ENCODE measurements at places on chromosomes 2 and 18. TPM values are rescaled to one million over a fixed set of nuclear protein-coding genes. Genes with fewer than 3 reads are reported as not detected.

DNA sequence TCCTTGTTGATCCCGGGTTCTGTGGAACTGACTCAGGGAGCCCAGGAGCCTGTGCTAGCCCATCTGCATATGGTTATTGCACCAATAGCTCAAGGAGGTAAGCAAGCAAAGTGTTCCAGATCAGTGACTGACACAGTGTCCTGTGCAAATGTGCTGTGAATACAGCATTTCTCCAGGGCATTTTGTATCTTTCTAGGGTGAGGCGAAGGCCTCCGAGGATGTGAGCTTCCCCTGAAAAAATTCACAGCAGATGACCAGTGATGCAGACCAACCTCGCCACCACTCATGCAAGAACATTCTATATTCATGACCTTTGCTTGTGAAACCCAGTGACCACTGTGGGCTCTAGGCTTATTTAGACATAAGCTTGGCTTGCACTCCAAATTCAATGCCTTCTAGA, 15.2 kb upstream of the NT5DC4 start:
- DNase-seq, result peak; percentile 45

DES gene
- total RNA-seq, result 163 TPM

- DNase-seq, result no peak
Observed at GRCh38 chr2:19272941-19273470, 85.4 kb downstream of the OSR1 start.

DNA sequence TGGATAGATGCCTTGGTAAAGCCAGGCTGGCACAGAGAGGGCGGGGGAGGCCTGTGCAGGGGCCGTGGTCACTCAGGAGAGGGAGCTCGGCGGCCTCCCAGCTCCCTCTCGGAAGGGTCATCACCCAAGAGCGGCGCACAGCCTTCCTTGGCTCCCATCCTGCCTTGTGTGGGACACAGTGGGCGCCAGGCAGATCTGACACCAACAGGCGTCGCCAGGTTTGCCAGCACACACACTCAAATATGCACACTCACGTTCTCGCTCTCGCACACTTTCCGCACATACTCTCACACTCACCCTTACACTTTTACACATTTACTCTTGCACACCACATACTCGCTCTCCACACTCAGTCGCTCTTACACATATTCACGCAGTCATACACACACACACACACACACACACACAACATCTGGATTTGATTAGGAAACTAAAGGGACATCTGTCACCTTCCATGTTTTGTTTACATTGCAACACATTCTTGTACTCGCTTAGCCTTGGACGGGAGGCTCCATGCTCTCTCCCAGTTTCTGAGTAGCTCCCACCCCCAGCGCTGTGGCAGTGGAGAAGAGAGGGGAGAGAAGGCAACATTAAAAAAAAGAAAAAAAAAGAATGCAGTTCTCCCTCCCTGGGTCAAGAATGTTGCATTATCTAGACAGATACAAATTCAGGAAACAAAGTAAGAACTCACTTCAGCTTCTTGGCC, 10.5 kb downstream of the CHMP1B start:
- no peak for DNase-seq

IL18RAP gene
- 0.39 TPM for total RNA-seq

INHBB gene
- total RNA-seq, result 47.9 TPM

DNA sequence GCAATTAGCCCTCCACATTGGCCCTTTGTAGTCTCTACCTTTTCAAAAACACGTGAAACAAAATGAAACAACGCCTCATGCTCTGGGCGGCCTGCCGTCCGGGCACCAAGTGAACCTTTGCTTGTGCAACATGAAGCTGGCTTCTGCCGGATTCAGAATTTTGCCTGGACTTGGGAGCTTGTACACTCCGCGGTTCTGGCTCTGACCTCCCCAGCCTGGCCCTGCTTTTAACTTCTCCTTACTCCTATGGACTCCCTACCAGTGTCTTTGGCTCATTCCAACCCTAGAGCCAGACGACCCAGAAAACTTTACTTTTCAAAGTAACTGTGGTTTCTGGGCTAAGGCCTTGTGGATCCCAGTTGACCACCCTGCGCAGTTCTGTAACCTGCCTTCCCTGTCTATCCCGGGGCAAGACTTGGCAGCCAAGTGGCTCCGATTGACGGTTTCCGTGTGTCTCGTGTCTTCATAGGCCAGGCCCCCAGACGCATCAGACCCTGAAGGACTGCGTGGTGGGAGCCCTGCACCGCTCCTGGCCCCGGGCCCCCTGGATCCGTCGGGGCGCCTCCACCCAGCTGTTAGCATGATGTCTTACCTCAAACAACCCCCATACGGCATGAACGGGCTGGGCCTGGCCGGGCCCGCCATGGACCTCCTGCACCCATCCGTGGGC, 1.9 kb downstream of the OTX1 start:
- DNase-seq, result no peak

PLB1 gene
- total RNA-seq, result 10.0 TPM

CCDC85A gene
- total RNA-seq, result 3.6 TPM

- no peak for DNase-seq
Observed at GRCh38 chr18:53025247-53025646, 685.2 kb downstream of the DCC start.

DNA sequence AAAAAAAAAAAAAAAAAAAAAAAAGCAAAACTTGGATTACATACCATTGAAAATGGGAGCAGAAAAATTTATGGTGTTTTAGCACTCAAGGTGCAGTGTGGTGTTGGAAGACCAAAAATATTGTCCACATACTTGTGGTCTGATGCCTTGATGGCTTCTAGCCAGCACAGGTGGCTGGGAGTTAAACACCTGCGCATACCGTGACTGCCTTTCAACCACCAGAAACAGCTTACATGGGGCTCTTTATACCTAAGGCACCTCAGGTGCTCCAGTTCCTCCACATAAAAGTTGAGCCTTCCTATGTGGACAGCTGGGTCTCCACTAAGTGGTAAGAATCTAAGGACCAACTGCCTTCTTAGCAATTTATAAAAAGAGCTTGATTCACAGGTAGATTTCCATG, 802.6 kb upstream of the CELF4 start:
- DNase-seq, result no peak

QPCT gene
- 49.0 TPM for total RNA-seq

WNT10A gene
- total RNA-seq, result 14.2 TPM

GRCh38 chr18:13643261-13643751, 83.1 kb downstream of the FAM210A start:
- no peak for DNase-seq

GRCh38 chr2:220198896-220199295, 571.5 kb downstream of the SLC4A3 start:
- DNase-seq, result no peak

DNA sequence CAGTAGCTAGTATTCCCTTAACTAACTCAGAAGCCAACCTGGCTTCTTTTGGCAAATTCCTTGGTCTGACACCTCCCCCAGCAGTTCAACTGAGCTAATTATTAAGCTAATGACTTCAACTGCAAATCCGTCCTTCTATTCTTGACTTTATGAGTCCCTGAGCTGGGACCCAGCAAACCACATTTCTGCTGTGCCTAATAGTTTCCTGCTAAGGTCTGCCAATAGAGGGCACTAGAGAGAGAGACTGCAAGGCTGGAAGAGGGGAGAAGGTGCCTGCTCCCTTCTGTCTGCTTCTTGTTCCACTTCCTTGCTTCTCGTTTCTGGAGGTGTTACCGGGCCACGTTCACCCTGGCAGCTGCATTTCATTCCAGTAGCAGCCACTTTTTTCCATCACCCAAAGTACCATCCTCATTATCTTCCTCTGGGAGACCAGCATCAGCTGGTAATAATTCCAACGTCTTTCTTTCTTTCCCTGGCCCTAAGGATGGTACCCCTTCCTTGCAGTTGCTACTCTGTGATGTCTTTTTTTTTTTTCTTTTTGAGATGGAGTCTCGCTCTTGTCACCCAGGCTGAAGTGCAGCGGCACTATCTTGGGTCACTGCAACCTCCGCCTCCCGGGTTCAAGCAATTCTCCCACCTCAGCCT, 352.0 kb downstream of the TNS1 start:
- no peak for DNase-seq

- DNase-seq, result no peak
Observed at GRCh38 chr2:45496869-45497268, 114.2 kb downstream of the SRBD1 start.

GRCh38 chr18:59005262-59005661, 134.4 kb upstream of the SEC11C start:
- no peak for DNase-seq

GRCh38 chr18:79381811-79382311, 13.9 kb upstream of the NFATC1 start:
- DNase-seq, result no peak

CKAP2L gene
- 11.3 TPM for total RNA-seq

- no peak for DNase-seq
Observed at GRCh38 chr18:36590621-36591580, 237.9 kb downstream of the TPGS2 start.

UBXN4 gene
- total RNA-seq, result 68.0 TPM

DNA sequence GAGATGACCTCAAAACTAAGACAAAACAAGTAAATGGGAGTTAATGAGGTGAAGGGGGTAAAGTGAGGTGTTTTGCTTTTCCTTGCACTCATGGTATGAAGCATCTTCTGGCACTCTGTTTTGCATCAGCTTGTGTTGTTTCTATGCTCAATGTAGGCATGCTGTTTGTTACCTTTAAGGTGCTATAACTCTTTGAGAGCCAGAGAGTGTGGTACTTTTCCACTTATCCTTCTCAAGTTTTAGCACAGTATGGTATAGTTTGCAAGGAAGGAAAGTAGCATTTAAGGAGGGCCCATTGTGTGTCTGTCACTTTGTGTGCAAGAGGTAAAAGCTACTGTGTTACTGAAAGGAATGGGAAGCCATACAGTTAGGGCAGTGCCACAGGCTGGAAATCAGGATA, 17.5 kb upstream of the CXCR4 start:
- DNase-seq, result no peak

- DNase-seq, result no peak
Observed at GRCh38 chr2:67313536-67313935, 83.6 kb upstream of the ETAA1 start.

GRCh38 chr2:151655663-151656398, 78.4 kb downstream of the NEB start:
- DNase-seq, result no peak

CD8B gene
- total RNA-seq, result 2.4 TPM

DNA sequence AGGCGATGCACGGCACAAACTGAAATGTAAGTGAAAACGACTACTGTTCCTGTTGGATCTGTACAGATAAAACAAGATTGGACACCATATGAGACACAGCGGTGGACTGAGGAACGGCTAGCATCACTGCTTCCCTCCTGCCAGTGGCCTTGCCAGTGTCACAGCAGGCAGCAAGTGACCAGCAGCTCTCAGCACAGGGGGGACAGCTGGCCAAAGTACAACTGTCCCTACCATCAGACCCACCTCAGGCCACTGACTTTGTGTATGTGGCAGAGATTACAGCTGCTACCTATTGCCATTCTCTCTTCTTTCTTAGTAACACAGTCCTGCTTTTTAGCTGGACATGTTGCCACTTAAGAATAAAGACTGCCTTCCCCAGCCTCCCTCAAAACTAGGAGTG, 80.0 kb upstream of the SLC66A3 start:
- peak; percentile 76 for DNase-seq

GRCh38 chr18:31102025-31102684, at the start of gene DSC2:
Gene DSC2 (minus strand): TSS chr18:31102421. CDS start chr18:31101971, 450 bp downstream.
- peak; percentile 88 for DNase-seq

DNA sequence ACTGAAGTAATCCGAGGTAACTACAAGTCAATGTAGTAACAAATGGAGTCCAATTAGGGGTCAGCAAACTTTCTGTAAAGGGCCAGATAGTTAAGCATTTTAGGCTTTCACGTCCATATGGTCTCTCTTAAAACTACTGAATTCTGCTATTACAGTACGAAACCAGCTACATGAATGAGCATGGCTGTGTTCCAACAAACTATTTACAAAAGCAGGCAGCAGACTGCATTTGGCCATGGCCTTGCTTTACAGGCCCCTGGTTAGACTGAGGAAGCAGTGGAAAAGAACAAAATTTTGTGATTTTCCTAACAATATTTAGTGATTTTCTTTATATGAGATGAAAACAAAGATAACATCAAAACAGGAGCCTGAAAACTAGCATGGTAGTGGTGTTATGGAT, 64.0 kb downstream of the RTN4 start:
- no peak for DNase-seq

CD226 gene
- total RNA-seq, result 0.26 TPM

- no peak for DNase-seq
Observed at GRCh38 chr2:39124746-39125057, 3.9 kb upstream of the SOS1 start.

DNA sequence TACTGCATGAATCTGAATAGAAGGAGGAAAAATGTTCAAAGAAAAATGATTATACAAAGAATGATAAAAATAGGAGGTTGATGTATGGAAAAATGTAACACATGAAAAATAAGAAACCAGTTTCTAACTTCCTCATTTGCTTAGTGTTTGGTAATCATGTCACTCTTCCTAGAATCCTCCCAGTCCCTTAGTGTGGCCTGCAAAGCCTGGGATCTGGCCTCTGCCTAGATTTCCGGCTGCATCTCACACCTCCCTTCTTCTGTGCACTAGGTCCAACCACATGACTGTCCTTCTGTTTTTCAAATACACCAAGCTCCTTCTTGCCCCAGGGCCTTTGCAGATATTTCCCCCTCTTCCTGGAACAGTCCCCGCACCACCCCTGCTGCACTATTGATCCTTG, 76.8 kb upstream of the RBMS1 start:
- no peak for DNase-seq

GRCh38 chr2:151973013-151973900, 125.6 kb downstream of the CACNB4 start:
- DNase-seq, result no peak

- DNase-seq, result no peak
Observed at GRCh38 chr2:24914713-24915112, 5.3 kb downstream of the ADCY3 start.

GRCh38 chr18:75587131-75587530, 159.6 kb upstream of the SMIM21 start:
- DNase-seq, result no peak

GRCh38 chr18:52766002-52766545, 426.1 kb downstream of the DCC start:
- DNase-seq, result no peak

- no peak for DNase-seq
Observed at GRCh38 chr2:106028192-106028591, 165.9 kb downstream of the UXS1 start.

CCDC142 gene
- total RNA-seq, result 16.1 TPM

All from lower leg skin (tissue), 4 donors.